ENCODE measurements at places on chromosomes 3 and 15. TPM values are rescaled to one million over a fixed set of nuclear protein-coding genes. Genes with fewer than 3 reads are reported as not detected.

The CIDEC gene
- 17.1 TPM for total RNA-seq

DNA sequence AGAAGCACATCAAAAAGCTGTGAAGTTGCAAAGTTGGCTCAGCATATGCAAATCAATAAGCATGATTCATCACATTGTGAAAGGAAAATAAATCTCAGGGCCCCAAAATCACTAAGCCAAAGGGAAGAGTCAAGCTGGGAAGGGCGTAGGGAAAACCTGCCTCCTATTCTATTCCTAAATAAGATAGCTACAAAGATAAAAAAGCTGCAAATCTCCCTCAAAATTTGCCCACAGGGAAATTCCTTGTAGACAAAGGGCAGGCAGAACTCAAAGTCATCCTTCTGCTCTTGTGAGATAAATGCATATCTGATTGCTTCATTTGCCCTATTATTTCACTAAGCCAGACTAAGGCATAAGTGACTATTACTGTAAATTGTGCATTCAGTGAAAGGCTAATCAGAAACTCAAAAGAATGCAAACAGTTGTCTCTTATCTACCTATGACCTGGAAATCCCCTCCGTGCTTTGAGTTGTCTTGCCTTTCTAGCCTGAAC lies 30.5 kb upstream of the CCNL1 start:
- no peak overlapping the region for H3K27ac ChIP-seq
- H3K4me1 ChIP-seq = no peaks in the 10 kb centered on the region
- H3K4me3 ChIP-seq = no peak overlapping the region

The ZNF80 gene
- not detected for total RNA-seq

GRCh38 chr3:9122732-9123364 lies 126.6 kb downstream of the SRGAP3 start:
- no peak overlapping the region for H3K27ac ChIP-seq
- H3K36me3 ChIP-seq = no peaks in the 10 kb centered on the region
- H3K4me1 ChIP-seq = no peaks in the 10 kb centered on the region
- no peak overlapping the region for H3K4me3 ChIP-seq
- DNase-seq = no peak
- H3K27me3 ChIP-seq = no peaks in the 10 kb centered on the region
